Tibial nerve (tissue), 4 donors: ENCODE measurements at places on chromosomes 5 and 9. TPM values are rescaled to one million over a fixed set of nuclear protein-coding genes. Genes with fewer than 3 reads are reported as not detected.

The C5orf58 gene
- total RNA-seq, result not detected

The TERT gene
- total RNA-seq, result not detected

The CCDC192 gene
- 0.87 TPM for total RNA-seq

The SPINK1 gene
- total RNA-seq, result 10.2 TPM

The HABP4 gene
- 50.0 TPM for total RNA-seq

The ZNF354B gene
- 18.4 TPM for total RNA-seq

The DIRAS2 gene
- 1.8 TPM for total RNA-seq

The SCAI gene
- 8.8 TPM for total RNA-seq

DNA sequence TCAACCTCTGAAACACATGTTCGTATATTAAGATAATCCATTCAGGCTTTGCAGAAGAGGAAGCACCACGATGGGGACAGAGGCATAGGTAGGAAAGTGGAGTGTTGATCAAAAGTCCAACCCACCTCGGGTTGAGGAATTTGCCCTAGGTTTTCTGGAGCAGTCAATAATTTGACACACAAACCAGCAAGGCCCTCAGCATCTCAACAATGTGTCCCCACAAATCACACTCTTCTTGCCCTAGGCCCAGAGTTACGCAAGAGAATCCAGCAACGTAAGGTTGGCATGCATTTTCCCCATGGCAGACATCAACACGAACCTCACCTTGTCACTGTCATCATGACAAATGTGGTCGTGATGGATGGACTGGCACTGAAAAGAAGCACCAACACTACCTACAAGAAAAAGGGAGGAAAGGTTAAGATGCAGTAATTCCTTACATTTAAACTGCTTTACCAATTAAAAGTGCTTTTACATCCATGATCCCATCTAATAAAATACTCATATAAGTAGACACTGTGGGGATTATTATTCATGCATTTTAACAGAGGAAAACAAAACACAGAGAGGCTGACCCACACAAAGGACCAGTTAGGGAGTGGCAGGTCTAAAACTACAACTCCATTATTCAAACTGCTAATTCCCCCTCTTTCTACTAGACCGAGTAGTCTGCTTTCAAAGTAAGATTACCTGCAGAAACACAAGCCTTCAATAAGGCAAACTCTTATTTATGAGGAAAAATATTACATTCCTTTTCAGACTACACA lies 24.4 kb upstream of the RNF38 start:
- no peak for DNase-seq

DNA sequence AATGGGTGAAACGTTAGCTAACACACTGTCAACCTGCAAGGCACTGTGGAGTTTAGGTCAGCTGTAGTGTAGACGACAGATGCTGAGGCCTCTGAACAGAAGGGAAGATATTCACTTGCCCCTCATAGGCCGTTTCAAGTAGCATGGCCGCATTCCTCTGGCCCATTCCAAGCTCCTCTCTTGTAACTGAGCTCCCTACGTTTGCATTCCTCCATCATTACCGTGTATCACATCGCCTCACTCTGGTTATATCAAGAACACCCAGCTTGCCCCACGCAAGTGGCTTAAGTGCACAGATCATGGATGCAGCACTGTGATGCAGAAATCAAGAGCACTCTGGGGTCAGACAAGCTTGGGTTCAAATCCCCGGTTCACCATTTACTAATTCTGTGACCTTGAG lies 43.3 kb downstream of the PRELID2 start:
- DNase-seq, result no peak

- DNase-seq, result no peak
These were observed 19.8 kb upstream of the UNC13B start for GRCh38 chr9:35142037-35142436.

DNA sequence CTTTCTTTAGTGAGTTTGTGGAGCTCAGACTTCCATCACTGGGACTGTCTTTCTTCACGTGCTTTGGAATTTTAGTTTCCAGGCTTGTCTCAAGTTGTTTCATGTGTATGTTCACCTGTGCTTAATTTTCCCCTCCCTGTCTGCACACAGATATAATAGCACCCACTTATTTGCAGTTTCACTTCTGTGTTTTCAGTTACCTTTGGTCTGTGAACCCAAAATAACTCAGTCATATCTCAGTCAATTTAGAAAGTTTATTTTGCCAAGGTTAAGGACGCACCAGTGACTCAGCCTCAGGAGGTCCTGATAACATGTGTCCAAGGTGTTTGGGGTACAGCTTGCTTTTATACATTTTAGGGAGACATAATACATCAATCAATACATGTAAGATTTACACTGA lies 330.4 kb downstream of the ICE1 start:
- no peak for DNase-seq

DNA sequence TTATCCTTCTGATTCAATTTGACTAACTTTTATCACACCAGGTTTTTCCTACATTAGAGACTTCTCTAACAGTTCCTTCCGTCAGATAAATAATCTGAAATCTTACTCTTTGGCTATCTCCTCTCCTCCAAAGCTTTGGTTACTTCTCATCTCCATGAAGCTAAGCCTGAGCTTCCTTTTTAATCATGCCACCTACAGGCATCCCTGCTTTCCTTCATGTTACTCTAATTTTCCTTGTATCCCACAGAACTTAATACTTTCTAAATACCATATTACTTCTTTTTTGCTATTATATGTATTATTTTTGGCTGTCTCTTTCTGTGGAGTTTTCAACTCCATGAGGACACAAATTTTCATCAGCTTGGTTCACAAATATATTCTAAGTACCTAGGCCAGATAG lies 49.7 kb downstream of the C9 start:
- no peak for DNase-seq

DNA sequence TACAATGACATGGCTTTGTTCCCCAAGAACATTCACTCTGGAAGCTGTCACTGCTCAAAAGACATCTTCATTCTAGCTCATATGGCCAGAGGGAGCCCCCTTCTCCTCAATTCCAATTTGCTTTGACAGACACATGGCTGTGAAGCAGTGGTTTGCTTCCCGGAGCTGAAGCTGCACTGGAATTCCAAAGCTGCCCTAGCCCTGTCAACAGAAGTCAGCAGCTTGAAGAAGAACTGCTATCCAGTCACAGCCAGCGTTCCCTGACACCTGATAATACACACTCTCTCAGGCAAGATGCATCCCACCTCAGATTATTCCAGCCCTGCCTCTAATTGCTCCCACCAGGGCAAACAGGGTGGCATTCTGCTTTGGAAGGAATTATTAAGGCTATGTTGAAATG lies 93.7 kb downstream of the SEMA5A start:
- no peak for DNase-seq

DNA sequence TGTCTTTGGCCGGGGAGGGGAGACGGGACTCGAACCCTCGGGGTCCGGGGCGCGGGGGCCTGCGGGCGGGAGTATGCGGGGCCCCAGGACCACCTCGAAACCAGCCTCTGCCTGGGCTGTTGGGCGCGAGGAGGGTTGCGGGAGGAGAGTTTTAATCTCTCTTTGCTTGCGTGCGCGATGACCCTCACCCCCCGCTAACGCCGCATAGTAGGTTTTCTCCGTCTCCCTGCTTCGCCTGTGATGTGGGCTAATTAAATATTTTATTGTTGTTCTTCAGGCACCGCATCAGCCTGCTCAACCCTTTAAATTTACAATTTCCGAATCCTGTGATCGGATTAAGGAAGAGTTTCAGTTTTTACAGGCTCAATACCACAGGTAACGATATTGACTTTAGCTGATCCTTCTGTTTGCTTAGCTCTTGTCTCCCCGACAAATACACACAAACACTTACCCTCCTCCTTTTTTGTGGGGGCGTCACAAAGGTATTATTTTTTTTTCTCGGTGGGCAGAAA lies 1.7 kb downstream of the TLE4 start:
- DNase-seq, result peak; percentile 15

DNA sequence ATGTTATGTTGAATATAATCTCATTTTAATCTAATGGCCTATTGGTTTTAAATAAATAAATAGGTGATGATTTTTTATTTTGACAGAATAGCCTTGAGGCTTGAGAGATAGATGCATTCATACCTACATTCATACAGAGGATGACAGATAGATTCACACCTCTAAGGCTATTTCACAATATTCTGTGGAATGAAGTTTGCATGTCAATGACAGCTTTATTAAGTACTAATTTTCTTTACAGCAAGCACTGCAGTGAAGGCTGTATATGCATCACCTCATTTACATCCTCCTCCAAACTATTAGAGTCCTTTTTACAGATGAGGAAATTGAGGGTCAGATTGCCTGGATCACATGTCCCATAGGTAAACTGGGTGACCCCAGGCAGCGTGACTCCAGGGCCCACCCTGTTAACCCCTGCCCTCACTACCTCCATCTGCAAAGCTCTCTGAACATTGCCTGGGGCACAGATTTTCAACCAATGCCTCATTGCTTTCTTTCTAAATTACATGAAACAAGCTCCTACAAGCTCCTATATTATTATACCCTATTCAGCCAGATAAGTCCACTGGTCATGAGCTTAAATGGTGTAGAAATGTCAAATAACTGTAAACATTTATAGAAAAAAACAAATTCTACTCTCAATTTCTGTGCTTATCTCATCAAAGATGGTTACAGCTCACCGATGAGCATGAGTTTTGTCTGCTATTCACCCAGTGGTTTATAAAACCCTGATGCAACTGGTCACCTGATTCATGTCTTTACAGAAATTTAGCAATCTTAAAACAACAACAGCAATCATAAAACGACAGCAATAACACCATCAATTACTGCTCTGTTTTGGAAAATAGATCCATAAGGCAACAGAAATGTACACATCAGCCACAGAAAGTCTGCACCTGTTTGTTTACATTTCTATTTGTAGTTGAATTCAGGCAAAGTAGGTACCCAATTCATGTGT lies 338.0 kb downstream of the NSG2 start:
- DNase-seq, result no peak

- no peak for DNase-seq
These were observed 37.1 kb downstream of the LAMC3 start for GRCh38 chr9:131046093-131046380.

GRCh38 chr5:142826741-142827492 lies 56.7 kb downstream of the ARHGAP26 start:
- DNase-seq, result no peak

DNA sequence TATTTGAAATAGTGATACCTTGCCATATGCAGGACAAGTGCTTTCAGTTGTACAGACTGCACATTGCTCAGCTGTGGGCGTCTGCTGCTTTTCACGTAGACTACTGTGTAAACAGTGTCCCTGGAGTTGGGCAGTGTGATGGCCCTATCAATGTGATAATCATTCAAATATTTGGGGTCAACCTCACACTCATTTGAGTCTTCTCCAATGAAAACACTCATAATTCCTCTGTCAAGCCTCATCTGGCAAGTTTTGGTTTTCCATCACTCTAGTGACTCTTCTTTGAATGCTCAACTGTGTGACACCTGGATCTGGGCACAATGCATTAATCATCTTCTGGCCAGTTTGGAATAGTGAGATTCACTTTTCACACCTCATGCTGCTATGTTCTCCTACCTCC lies 64.4 kb downstream of the UGCG start:
- no peak for DNase-seq

DNA sequence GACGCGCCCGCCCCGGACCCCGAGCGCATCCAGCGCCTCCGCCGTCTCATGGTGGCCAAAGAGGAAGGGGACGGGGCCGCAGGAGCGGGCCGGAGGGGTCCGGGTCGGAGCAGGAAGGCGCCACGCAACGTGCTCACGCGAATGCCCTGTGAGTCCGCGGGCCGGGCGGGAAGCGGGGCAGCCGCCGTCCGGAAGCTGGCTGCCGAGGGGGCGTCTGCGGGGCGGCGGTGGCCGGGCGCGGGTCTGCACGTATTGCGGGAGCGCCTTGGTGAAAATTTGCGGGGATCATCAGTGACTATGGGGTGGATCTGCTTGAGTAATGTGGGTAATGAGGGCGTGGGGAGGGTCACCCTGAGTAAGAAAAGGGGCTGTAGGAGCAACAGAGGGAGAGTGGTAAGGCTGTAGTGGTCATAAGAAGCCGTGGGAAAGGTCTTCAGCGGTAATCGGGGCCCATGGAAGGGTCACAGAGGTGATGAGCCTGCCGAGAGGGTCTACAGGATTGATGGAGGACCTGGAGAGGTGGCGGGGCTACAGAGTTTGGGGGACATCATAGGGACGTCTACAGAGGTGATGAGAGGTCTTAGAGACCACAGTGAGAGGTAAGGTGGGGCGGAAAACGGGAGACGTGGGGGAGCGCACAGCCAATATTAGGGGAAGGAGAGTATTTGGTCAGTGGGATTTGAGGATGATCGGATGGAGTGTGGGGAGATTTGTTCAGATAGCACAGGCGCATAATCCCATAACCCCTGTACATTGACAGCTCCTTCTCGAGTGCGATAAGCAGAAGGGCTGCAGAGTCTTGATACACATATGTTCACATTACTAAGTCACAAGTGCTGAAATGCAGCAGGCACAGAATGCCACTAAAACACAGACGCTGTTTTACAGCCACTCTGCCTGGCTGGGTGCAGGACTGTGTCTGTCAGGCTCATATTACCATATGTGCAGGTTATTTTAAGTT lies 819 bp downstream of the LSM11 start:
- DNase-seq, result no peak

- DNase-seq, result no peak
These were observed 385.1 kb downstream of the CHSY3 start for GRCh38 chr5:130289132-130290088.

- no peak for DNase-seq
These were observed 27.0 kb downstream of the CDKN2A start for GRCh38 chr9:21967169-21967568.

DNA sequence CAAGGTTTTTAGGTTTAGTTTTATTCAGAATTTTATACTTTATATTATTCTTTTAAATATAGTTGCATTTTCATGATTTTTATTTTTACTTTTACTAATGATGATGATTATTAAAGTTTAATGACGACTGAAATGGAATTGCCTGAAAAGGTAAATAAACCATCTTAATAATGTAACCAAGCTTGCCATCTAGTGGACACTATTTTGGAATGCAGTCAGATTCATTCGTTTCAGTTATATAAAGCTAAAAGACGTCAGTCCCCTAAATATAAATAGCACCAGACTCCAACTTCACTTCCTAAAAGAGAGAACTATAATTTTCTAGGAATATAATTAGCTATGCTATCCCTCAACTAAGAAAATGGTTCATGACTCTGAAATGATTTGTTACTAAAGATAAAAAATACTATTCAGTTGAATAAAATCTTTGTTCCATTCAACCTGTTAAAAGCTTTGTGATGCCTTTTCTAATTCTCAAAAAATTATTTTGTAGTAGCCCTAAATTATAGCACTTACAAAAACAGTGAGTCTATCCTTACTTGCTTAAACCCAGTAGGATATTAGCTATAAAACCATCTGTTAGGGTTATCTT lies 19.9 kb downstream of the ABITRAM start:
- no peak for DNase-seq

GRCh38 chr9:37407468-37407867 lies 15.0 kb upstream of the GRHPR start:
- DNase-seq, result no peak
